ENCODE measurements at places on chromosomes 7 and 10.
A peak's percentile ranks its signal among the peaks of the same experiment; 100 is the strongest.

GRCh38 chr7:101934618-101935017 lies 117.2 kb downstream of the CUX1 start:
- no peak for DNase-seq

DNA sequence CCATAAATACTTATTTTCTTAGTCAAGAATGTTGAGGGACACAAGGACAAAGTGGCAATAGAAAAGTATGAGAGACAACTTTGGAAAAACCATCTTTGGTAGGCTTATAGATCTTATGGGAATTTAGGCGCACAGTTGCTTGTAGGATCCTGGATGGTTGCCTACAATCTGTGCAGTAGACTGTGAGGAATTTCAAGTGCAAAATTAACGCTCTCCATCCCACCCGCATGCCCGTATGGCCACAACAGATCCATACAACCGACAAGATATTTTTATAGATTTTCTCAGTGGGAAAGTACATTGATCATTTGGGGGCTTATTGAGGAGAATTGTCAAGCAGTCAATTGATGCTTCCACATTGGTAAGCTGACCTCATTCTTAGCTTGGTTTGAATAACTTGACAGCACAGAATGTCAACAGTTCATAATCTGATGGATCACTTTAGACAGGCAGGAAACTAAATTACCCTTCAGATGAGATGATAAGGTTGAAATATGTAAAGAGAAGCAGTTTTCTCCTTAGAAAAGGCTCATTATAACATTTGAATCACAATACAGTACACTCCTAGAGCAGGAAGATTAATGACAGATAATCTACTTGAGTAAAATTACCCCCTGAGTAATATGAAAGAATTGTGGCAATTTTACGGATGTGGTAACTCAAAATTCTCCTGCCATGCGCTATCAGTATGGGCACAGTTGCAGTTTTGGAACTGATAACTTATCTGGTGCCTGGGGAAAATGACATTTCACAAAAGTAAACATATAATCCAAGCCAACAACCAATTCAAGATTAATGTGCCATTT lies 479.7 kb downstream of the KIF20B start:
- no peak for DNase-seq

DNA sequence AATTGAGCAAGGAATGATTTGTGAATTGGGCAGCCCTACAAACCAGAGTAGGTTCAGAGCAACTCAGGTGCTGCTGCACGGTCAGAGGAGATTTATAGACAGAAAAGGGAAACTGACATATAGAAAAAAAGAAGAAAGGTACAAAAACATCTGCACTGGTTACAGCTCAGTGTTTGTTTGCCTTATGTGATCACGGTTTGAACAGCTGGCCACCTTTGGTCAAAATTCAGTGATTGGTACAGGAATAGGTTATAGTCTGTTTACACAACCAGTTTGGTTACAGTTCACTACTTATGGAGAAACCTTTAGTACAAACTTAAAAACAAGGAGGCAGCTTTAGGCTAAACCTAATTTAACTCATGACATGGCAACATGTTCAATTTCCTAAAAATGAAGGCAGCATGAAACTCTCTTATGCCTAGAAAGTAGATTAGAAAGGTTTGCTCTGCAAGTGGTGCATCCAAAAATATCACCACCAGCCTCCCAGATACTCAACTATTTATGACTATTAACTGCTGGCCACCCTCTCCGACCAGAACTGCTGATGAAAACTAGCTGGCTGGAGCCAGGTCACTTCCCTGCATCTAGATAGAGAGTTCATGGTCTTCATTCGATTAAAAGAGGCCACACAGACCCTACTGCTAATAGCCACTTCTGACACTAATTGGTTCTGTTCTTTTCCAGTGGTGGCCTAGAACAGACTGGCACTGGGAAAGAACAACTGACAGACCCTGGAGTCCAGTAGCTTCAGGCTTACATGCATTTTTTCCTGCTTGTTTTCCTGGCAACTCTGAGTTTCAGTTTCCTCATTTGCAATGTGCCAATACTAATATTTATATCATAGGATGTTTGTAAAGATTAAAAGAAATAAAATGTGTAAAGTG lies 548.0 kb downstream of the CCSER2 start:
- DNase-seq: no peak

DNA sequence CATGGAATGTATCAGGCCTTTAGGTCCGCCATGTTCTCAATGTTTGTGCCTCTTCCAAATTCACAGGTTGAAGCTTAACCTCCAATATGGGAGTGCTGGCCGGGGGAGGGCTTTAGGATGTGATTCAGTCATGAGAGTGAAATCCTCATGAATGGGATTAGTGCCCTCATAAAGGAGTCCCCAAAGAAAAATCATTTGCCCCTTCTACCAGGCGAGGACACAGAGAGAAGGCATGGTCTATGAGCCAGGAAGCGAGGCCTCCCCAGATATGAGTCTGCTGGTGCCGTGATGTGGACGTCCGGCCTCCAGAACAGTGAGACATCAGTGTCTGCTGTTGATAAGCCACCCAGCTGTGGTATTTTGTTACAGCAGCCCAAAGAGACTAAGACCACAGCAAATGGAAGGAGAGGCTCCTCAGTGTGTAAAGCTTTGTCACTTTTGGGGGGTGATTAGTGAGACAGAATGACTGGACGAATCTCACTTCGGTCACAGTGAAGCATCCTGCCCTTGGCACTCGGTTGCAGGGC lies 231.3 kb upstream of the KLF6 start:
- DNase-seq: no peak

DNA sequence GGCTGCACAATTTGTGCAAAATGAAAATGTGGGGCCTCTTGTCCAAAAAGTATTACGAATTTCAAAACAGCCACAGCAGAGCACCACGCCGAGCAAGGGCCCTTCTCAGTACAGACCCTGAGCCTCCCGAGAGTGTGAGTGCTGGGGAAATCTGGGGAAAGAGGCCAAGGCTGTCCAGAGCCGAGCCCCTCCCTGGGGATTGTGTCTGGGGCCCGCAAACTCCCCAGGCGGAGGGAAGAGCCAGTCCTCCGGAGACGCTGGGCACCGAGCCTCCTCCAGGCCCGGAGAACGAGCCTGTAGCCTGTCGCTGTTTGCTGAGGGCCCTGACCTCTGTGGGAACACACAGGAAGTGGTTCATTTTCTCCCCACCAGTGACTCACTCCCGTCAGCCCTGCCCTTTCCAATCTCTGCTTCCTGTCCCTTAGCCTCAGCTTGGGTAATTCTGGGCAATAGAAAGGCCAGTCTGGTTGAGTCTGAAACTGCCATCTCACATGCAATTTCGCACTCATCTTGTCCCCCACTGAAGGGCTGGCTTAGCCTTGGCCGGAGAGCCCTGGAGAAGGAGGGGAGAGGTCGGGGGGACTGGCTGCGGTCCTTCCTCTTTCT lies 19.5 kb upstream of the GNA12 start:
- peak; percentile 80 for DNase-seq

GRCh38 chr10:24469993-24470392 lies 253.7 kb downstream of the ARHGAP21 start:
- DNase-seq: no peak

GRCh38 chr7:41027428-41028115 lies 675.3 kb downstream of the INHBA start:
- no peak for DNase-seq

GRCh38 chr10:8705415-8705814 lies 650.9 kb downstream of the GATA3 start:
- DNase-seq: no peak

Data from CD4-positive, alpha-beta T cell treated with Interleukin-2 at 100 ng/mL for 4 hours (primary cell).